Daoy (cell line): ENCODE measurements at places on chromosomes 5 and 9. TPM values are rescaled to one million over a fixed set of nuclear protein-coding genes. Genes with fewer than 3 reads are reported as not detected.

Gene EQTN
- total RNA-seq = not detected in 2 replicates

Gene WNK2
- total RNA-seq = 1.4 and 2.8 TPM in 2 replicates

GRCh38 chr5:129903466-129904101 lies 681 bp upstream of the CHSY3 start:
- DNase-seq = no peak

Gene NR5A1
- not detected in 2 replicates for total RNA-seq

- peak; percentile 44 for DNase-seq
Measured at GRCh38 chr5:178236679-178237078, 4.1 kb upstream of the PHYKPL start.

Gene TMEM167A
- total RNA-seq = 112 and 197 TPM in 2 replicates

Gene CAMK2A
- total RNA-seq = 0.23 TPM in 1 of 2 replicates, not detected in the other

Gene MYORG
- 0.36 and 0.86 TPM in 2 replicates for total RNA-seq

Gene LCN1
- total RNA-seq = not detected in 2 replicates

Gene PCSK5
- 1.4 TPM in 2 replicates for total RNA-seq

GRCh38 chr9:87686520-87687090 lies 39.3 kb upstream of the CTSL start:
- DNase-seq = no peak

- DNase-seq = no peak
Measured at GRCh38 chr9:22383718-22384117, 62.9 kb upstream of the DMRTA1 start.

Gene LAMC3
- 2.5 and 3.8 TPM in 2 replicates for total RNA-seq

Gene BTNL8
- not detected in 2 replicates for total RNA-seq

DNA sequence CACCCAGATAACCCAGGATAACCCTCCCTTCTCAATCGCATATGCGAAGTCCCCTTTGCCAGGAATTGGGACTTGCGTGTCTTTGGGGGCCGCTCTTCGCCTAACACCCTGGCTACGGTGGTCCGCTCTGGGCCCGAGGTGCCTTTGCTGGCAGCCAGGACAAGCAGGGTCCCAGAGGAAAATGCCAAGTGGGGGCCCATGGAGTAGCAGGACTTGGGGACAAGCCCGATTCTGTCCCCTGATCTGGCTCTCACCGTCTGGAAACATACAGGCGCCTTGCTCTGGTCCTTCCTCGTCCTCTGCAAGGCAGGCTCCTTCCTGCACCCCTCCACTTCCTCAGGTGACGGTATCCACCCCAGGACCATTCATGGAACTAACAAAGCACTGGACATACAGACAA lies 78.1 kb upstream of the UNC5A start:
- DNase-seq = no peak

DNA sequence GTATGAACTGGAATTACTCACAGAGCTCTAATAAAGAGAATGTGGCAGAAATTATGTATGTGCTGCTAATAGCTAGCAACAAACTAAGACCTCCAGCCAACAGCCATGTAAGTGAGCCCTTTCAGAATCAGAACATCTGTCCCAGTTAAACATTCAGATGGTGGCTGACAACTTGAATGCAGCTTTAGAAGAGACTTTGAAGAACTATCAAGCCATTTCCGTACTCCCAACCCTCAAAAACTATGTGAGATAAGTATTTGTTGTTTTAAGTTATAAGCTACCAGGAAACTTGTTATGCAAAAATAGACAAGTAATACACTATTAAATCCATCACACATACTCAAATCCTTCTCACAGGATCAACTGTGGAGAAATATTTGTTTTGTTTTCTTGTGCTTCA lies 205.2 kb upstream of the EDIL3 start:
- no peak for DNase-seq

- no peak for DNase-seq
Measured at GRCh38 chr5:112870966-112871365, 9.9 kb downstream of the SRP19 start.

- no peak for DNase-seq
Measured at GRCh38 chr5:32499261-32499660, 54.7 kb upstream of the ZFR start.
